Activated CD8-positive, alpha-beta memory T cell treated with anti-CD3 and anti-CD28 coated beads, Interleukin-2, amount 10 ng/mL, durations not matched to agents 7 days and 5 days (primary cell): ENCODE measurements at places on chromosomes 1 and 21. TPM values are rescaled to one million over a fixed set of nuclear protein-coding genes. Genes with fewer than 3 reads are reported as not detected.

GRCh38 chr21:35370671-35371070 is 321.6 kb upstream of the RUNX1 start:
- no peak overlapping the region for H3K27ac ChIP-seq
- no peaks in the 10 kb centered on the region for H3K27me3 ChIP-seq
- no peaks in the 10 kb centered on the region for H3K36me3 ChIP-seq
- no peak overlapping the region for H3K4me3 ChIP-seq

GRCh38 chr1:43776043-43776761 is 68.9 kb downstream of the ST3GAL3 start:
- H3K27ac ChIP-seq, result no peak overlapping the region
- no peak for DNase-seq
- peaks cover 20% of the 10 kb centered on the region for H3K4me1 ChIP-seq
- no peak overlapping the region for H3K4me3 ChIP-seq
- H3K36me3 ChIP-seq, result peaks cover 41% of the 10 kb centered on the region
- H3K27me3 ChIP-seq, result no peaks in the 10 kb centered on the region

- no peak for DNase-seq
- no peaks in the 10 kb centered on the region for H3K4me1 ChIP-seq
- no peak overlapping the region for H3K4me3 ChIP-seq
- H3K36me3 ChIP-seq, result no peaks in the 10 kb centered on the region
Measured at GRCh38 chr1:67666636-67667035, 18.4 kb upstream of the GADD45A start.

- peaks cover 50% of the 10 kb centered on the region for H3K27me3 ChIP-seq
- H3K4me1 ChIP-seq, result no peaks in the 10 kb centered on the region
- DNase-seq, result no peak
- no peak overlapping the region for H3K27ac ChIP-seq
Measured at GRCh38 chr1:94284476-94284875, 47.1 kb upstream of the ARHGAP29 start.

GRCh38 chr1:226569879-226570547 is 21.4 kb downstream of the STUM start:
- H3K36me3 ChIP-seq, result no peaks in the 10 kb centered on the region
- no peak overlapping the region for H3K4me3 ChIP-seq
- H3K27ac ChIP-seq, result no peak overlapping the region
- peak; percentile 45 for DNase-seq

- H3K27me3 ChIP-seq, result peaks cover 55% of the 10 kb centered on the region
- peaks cover 4% of the 10 kb centered on the region for H3K4me1 ChIP-seq
- peak overlapping the region; percentile 33 for H3K4me3 ChIP-seq
- H3K36me3 ChIP-seq, result peaks cover 5% of the 10 kb centered on the region
Measured at GRCh38 chr1:203076031-203076511, 9.7 kb downstream of the MYOG start.

GRCh38 chr1:54381524-54381923 is 24.7 kb downstream of the SSBP3 start:
- no peak overlapping the region for H3K4me3 ChIP-seq
- peaks cover 56% of the 10 kb centered on the region for H3K4me1 ChIP-seq
- no peaks in the 10 kb centered on the region for H3K27me3 ChIP-seq
- no peak overlapping the region for H3K27ac ChIP-seq

DNA sequence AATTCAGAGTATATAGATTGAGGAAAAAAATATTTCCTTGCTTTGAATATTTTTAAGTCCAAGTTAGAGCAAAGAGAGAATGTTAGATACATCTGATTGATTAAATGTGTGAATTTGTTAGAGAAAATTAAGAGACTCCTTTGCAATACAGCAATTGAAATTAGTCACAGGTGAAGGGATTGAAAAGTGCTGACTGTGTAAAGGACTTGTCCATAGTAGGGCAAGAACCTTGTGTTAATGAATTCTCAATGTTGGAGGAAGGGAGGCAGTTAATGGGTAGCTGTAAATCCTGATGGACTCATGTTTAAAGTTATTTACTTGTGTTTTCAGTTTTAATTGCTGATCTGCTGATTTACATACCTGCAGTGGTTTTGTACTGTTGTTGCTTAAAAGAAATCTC is 38.6 kb downstream of the ALG6 start:
- no peak overlapping the region for H3K27ac ChIP-seq
- peaks cover 2% of the 10 kb centered on the region for H3K4me1 ChIP-seq
- no peak for DNase-seq
- peaks cover 33% of the 10 kb centered on the region for H3K36me3 ChIP-seq

GRCh38 chr1:216090556-216090955 is 332.7 kb downstream of the USH2A start:
- H3K4me3 ChIP-seq, result no peak overlapping the region
- H3K4me1 ChIP-seq, result no peaks in the 10 kb centered on the region
- H3K27ac ChIP-seq, result no peak overlapping the region

DNA sequence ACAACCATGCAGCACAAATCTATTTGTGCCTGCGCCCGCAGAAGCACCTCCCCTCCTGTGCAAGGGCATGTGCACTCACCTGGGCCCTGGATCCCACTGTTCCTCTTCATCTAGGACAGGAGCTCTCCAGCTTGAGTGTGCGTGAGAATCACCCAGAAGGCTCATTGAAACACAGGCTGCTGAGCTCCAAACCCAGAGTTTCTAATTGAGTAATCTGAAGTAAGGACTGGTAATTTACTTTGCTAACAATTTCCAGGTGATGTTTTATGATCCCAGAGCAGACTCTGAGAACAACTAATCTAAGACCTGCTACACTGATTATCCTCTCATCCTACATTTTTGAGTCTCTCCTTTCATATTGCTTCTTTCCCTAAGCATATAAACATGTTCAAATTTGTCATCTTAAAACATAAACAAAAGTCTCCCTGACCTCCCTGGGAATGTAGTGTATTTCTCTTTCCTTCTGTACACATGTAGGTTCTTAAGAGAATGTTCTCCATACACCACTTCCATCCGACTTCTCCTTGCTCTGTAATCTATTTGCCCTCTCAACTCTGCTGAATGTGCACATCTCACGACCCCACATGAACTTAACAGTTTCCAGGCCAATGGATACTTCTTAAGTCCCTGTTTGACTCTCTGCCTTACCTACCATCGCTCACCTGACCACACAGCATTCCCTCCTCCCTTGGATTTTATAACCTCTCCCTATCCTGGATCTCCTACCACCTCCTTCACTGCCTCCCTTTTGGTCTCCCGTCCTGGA is 522.5 kb downstream of the SMYD3 start:
- H3K4me3 ChIP-seq, result no peak overlapping the region
- H3K27me3 ChIP-seq, result no peaks in the 10 kb centered on the region

DNA sequence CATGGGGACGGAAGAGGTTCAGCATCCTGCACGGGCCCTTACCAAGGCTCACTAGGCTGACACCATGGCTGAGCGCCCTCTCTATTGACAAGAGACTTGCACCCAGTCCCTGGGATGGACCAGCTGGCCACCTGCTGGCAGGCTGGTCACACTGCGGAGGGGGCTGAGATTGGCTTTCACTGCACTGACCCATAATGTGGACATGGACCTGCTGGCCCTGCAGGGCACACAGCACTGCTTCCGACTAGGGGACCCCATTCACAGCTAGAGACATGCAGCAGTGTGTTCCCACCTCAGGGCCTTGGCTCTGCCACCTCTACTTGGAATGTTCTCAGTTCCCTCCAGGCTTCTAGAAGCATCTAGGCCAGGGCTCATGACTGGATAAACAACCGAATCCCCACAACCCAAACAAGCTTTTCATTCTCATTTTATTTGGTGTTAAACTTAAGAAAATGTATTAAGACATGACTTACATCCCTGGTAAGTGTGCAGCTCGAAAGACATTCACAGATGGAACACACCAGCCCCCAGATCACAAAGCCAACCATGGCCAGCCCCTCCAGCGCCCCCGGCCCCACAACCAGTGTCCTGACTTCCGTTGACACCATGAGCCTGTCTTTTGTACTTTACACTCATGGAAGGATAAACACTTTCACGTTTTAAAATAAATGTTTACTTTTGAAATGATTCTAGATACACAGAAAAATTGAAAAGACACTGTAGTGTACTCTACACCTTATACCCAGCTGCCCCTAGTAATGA is 9.3 kb upstream of the SRARP start:
- H3K4me1 ChIP-seq, result no peaks in the 10 kb centered on the region
- H3K4me3 ChIP-seq, result no peak overlapping the region
- peaks cover 7% of the 10 kb centered on the region for H3K27me3 ChIP-seq
- H3K27ac ChIP-seq, result no peak overlapping the region

DNA sequence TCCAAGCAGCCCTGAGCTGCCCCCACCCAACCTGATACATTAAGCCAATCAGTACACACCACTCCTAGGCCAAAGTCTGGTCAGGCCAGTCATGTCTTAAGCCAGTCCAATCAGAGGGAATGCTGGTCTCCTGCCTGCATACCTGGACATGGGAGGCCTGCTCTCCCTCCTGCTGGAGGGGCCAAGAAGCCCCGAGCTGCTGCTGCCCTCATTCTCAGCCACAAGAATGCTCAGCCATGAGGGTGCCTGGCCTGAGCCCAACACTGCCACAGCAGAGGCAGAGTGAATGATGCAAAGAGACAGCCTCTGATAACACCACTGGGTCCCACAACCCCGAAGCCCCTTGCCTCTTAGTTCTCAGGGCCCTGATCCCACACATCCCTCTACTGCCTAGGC is 23.0 kb downstream of the CHD5 start:
- H3K4me1 ChIP-seq, result peaks cover 13% of the 10 kb centered on the region
- H3K36me3 ChIP-seq, result no peaks in the 10 kb centered on the region
- no peak overlapping the region for H3K27ac ChIP-seq
- H3K4me3 ChIP-seq, result no peak overlapping the region
- DNase-seq, result no peak

- no peaks in the 10 kb centered on the region for H3K27me3 ChIP-seq
- H3K27ac ChIP-seq, result peak overlapping the region; percentile 32
- DNase-seq, result no peak
- H3K4me1 ChIP-seq, result peaks cover 56% of the 10 kb centered on the region
Measured at GRCh38 chr1:93352376-93352775, 6.7 kb downstream of the DR1 start.

- H3K27ac ChIP-seq, result no peak overlapping the region
- H3K4me3 ChIP-seq, result no peak overlapping the region
- H3K27me3 ChIP-seq, result peaks cover 13% of the 10 kb centered on the region
- no peaks in the 10 kb centered on the region for H3K4me1 ChIP-seq
- H3K36me3 ChIP-seq, result no peaks in the 10 kb centered on the region
Measured at GRCh38 chr1:230807029-230807428, 59.8 kb downstream of the CAPN9 start.

- peaks cover 7% of the 10 kb centered on the region for H3K4me1 ChIP-seq
- no peak for DNase-seq
- no peaks in the 10 kb centered on the region for H3K27me3 ChIP-seq
- H3K27ac ChIP-seq, result no peak overlapping the region
- H3K36me3 ChIP-seq, result no peaks in the 10 kb centered on the region
Measured at GRCh38 chr1:170252851-170253579, 107.3 kb downstream of the NTMT2 start.

- no peaks in the 10 kb centered on the region for H3K4me1 ChIP-seq
- H3K4me3 ChIP-seq, result no peak overlapping the region
- no peak for DNase-seq
- H3K36me3 ChIP-seq, result no peaks in the 10 kb centered on the region
- no peaks in the 10 kb centered on the region for H3K27me3 ChIP-seq
Measured at GRCh38 chr1:163932901-163933300, 611.1 kb downstream of the NUF2 start.

GRCh38 chr1:39905172-39905571 is 3.5 kb upstream of the MYCL start:
- H3K36me3 ChIP-seq, result peaks cover 6% of the 10 kb centered on the region
- DNase-seq, result no peak
- peaks cover 7% of the 10 kb centered on the region for H3K4me1 ChIP-seq
- peaks cover 56% of the 10 kb centered on the region for H3K27me3 ChIP-seq
- H3K27ac ChIP-seq, result no peak overlapping the region

DNA sequence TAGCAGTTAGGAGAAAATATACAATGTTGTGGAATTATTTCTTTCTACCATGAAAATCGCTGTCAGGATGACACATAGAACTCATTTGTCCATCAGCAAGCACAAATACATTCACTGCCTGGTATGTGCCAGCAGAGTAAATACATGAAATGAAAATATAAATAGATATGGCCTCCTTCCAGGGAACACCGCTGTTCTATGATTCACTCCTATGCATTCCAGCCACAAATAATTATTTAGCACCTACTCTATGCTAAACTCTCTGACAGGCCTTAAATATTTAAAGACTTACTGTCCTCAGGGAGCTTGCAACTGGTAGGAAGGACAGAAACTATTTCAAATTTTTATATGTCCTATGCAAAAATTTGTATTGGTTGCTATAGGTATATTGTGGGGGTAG is 975.0 kb upstream of the NCAM2 start:
- no peak overlapping the region for H3K27ac ChIP-seq
- no peaks in the 10 kb centered on the region for H3K36me3 ChIP-seq
- DNase-seq, result no peak
- H3K27me3 ChIP-seq, result no peaks in the 10 kb centered on the region
- H3K4me1 ChIP-seq, result no peaks in the 10 kb centered on the region

GRCh38 chr1:110916669-110917306 is 43.8 kb downstream of the CD53 start:
- DNase-seq, result peak; percentile 76
- peaks cover 17% of the 10 kb centered on the region for H3K4me1 ChIP-seq
- no peaks in the 10 kb centered on the region for H3K27me3 ChIP-seq

DNA sequence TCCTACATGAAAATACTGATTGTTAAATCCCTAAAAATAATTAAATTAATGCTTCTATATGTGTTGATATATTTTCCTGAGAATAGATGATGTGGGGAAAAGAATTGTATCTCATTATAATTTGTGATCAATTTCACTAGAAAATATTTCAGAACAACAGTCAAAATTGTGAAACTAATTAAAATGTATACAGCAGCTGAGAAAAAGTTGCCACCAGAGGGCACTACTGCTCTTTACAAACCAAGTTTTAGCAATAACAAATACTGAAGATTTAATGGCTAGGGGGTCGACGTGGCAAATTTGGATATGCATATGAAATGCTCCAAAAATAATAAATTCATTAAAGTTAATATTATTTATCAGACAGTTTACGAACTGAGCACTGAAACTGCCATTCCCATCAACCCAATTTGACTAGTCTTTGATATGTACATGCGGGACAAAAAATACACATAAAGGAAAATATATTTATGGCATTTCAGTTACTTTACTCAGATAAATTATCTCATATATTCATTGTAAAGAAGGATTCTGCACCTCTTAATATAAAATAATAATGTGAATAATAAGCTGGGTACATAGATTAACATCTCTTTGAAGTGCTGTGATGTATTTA is 96.3 kb upstream of the TMPRSS15 start:
- no peak overlapping the region for H3K4me3 ChIP-seq
- H3K27ac ChIP-seq, result no peak overlapping the region
- no peaks in the 10 kb centered on the region for H3K27me3 ChIP-seq
- peak; percentile 45 for DNase-seq

- peaks cover 24% of the 10 kb centered on the region for H3K27me3 ChIP-seq
- H3K4me3 ChIP-seq, result no peak overlapping the region
- no peaks in the 10 kb centered on the region for H3K36me3 ChIP-seq
- no peak for DNase-seq
- no peaks in the 10 kb centered on the region for H3K4me1 ChIP-seq
- H3K27ac ChIP-seq, result no peak overlapping the region
Measured at GRCh38 chr1:231093156-231093922, 53.3 kb upstream of the FAM89A start.

ACTN2 gene
- total RNA-seq, result not detected

CYP4A22 gene
- not detected for total RNA-seq

OLFM3 gene
- not detected for total RNA-seq

GOLT1A gene
- not detected for total RNA-seq

GPATCH4 gene
- 50.9 TPM for total RNA-seq

KCNN3 gene
- not detected for total RNA-seq

TMIGD3 gene
- 0.23 TPM for total RNA-seq

CD164L2 gene
- total RNA-seq, result not detected

FCRL4 gene
- total RNA-seq, result not detected

MFSD2A gene
- total RNA-seq, result 2.9 TPM

PCBP3 gene
- total RNA-seq, result 1.3 TPM

CFHR2 gene
- total RNA-seq, result not detected

LIN28A gene
- not detected for total RNA-seq

BGLAP gene
- total RNA-seq, result 0.93 TPM

TRIM58 gene
- not detected for total RNA-seq

SPATA45 gene
- total RNA-seq, result not detected
